ENCODE measurements at places on chromosomes 16 and 17. TPM values are rescaled to one million over a fixed set of nuclear protein-coding genes. Genes with fewer than 3 reads are reported as not detected.

Gene HES7
- total RNA-seq = 1.4 TPM

Gene OR4D1
- total RNA-seq = 0.88 TPM

- H3K27me3 ChIP-seq = no peaks in the 10 kb centered on the region
- H3K27ac ChIP-seq = no peak overlapping the region
- H3K4me3 ChIP-seq = no peak overlapping the region
These were observed 189.2 kb upstream of the AXIN2 start for GRCh38 chr17:65750631-65751115.

Gene CPNE7
- total RNA-seq = 3.3 TPM

DNA sequence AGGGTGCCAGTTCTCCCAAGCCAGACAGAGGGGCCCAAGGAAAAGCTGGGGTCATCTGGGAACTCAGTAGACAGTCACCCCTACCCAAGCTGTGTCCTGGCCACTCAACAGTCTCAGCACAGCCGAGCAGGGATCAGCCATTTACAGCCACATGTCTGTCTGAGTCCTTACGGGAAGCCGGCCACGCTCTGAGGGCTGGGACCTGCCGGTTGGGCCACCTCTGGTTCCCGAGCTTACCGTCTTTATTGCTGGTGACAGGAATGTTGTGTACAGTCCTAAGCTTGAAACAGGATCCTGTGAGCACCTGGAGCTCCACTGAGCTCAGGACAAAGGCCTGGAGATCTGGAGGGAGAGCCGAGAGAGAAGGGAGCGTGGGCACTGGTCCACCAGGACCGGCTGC, 59.8 kb downstream of the TIMM22 start:
- H3K27ac ChIP-seq = peak overlapping the region; percentile 45
- no peak for DNase-seq
- H3K4me3 ChIP-seq = no peak overlapping the region
- H3K4me1 ChIP-seq = peaks cover 12% of the 10 kb centered on the region
- peaks cover 54% of the 10 kb centered on the region for H3K36me3 ChIP-seq
- H3K27me3 ChIP-seq = no peaks in the 10 kb centered on the region

DNA sequence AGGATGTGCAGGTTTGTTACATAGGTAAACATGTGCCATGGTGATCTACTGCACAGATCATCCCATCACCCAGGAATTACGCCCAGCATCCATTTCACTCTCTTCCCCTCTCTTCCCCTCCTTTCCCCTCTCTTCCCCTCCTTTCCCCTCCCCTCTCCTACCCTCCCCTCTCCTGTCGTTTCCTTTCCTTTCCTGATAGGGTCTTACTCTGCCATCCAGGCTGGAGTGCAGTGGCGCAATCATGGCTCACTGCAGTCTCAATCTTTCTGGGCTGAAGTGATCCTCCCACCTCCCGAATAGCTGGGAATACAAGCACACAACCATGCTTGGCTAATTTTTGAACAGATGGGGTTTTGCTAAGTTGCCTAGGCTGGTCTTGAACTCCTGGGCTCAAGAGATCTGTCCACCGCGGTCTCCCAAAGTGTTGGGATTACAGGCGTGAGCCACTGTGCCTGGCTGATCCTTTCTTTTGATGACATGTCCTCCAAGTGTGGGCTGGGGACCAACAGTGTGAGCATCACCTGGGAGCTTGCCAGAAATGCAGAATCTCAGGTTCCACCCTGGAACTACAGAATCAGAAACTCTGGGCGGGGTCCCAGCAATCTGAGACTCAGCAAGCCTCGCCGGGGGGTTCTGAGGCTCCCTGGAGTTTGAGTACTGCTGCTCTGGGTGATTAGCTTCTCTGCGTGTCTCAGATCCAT, 10.8 kb downstream of the ATP2C2 start:
- no peak for DNase-seq
- peaks cover 15% of the 10 kb centered on the region for H3K27me3 ChIP-seq
- H3K4me3 ChIP-seq = no peak overlapping the region
- H3K36me3 ChIP-seq = no peaks in the 10 kb centered on the region
- no peak overlapping the region for H3K27ac ChIP-seq

Gene PRSS33
- total RNA-seq = not detected

Gene DPEP3
- total RNA-seq = not detected

DNA sequence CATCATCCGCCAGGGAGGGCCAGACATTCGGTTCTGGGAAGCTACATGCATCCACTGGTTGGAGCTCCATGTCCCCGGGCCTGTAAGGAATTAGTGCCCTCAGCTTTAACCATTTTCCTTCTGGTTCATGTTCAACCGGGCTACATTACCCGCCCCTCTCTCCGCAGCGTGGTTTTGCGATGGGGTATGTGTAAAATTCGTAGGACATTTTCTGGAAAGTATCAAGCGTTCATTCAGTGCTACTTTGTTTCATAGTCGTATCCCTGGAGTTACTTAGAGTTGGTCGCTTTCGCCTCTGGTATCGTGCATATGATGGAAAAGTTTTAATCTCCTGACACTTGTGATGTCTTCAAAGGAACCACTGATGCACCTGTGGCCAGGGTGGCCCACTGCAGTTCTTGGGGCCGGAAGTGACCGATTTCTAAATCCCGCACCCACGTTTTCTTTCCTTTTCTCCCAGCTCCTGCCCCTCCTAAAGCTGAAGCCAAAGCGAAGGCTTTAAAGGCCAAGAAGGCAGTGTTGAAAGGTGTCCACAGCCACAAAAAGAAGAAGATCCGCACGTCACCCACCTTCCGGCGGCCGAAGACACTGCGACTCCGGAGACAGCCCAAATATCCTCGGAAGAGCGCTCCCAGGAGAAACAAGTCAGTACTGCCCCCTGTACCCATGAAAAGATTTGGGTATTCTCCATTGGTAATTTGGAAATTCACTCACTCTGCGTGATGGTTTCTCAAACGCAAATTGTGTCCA, 637 bp downstream of the RPL23A start:
- peaks cover 57% of the 10 kb centered on the region for H3K36me3 ChIP-seq
- peak overlapping the region; percentile 97 for H3K27ac ChIP-seq
- DNase-seq = peak; percentile 51
- peak overlapping the region; percentile 97 for H3K4me3 ChIP-seq
- H3K27me3 ChIP-seq = peaks cover 17% of the 10 kb centered on the region
- peaks cover 63% of the 10 kb centered on the region for H3K4me1 ChIP-seq

Gene KRTAP2-3
- total RNA-seq = not detected

GRCh38 chr17:14434506-14434905, 133.6 kb downstream of the HS3ST3B1 start:
- H3K27me3 ChIP-seq = no peaks in the 10 kb centered on the region
- no peak overlapping the region for H3K27ac ChIP-seq
- peaks cover 8% of the 10 kb centered on the region for H3K4me1 ChIP-seq
- DNase-seq = no peak
- H3K36me3 ChIP-seq = no peaks in the 10 kb centered on the region
- H3K4me3 ChIP-seq = no peak overlapping the region

GRCh38 chr17:77647531-77647930, 311.0 kb upstream of the TNRC6C start:
- DNase-seq = peak; percentile 9
- H3K36me3 ChIP-seq = peaks cover 2% of the 10 kb centered on the region
- H3K27ac ChIP-seq = no peak overlapping the region
- peaks cover 46% of the 10 kb centered on the region for H3K4me1 ChIP-seq
- no peak overlapping the region for H3K4me3 ChIP-seq
- no peaks in the 10 kb centered on the region for H3K27me3 ChIP-seq
